ENCODE measurements at places on chromosomes 5 and 9. TPM values are rescaled to one million over a fixed set of nuclear protein-coding genes. Genes with fewer than 3 reads are reported as not detected.

- DNase-seq: no peak
These were observed 419.3 kb upstream of the ADAMTS16 start for GRCh38 chr5:4720831-4721230.

DENND1A gene
- polyA plus RNA-seq: 17.3 TPM

- no peak for DNase-seq
These were observed 205.1 kb downstream of the ADAMTSL1 start for GRCh38 chr9:18678821-18679590.

DNA sequence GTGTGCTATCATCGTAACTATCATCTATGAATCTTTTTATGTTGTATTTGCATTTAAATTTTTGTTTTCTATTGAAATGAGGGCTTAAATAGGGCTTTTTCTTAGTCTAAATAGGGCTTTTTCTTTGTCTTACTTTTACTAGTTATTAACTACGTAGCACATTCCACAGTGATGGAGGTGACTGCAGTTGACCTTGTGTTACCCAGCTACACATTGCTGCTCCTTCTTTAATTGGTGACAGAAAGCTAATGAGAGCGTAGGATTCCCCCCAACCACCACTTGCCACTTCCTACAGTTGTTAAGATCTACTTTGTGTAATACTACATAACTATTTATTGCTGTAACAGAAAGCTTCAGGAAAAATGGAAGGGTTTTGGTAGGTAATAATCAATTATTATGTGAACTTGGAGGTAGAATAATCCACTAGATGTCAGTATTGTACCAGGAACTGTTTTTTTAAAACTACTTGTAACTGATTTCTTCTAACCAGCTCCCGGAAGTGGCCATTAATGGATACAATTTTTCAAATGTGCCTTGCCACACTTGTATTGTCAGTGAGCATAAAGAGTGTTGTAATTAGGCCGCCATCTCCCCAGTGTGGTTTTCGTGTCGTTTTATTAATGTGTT lies 18.0 kb downstream of the MTRR start:
- DNase-seq: no peak

FGF10 gene
- not detected for polyA plus RNA-seq

GRCh38 chr9:121870271-121870670 lies 218.8 kb downstream of the DAB2IP start:
- DNase-seq: no peak

GRCh38 chr9:68750255-68750654 lies 45.2 kb downstream of the PIP5K1B start:
- no peak for DNase-seq

- DNase-seq: no peak
These were observed 271.7 kb downstream of the HTR1A start for GRCh38 chr5:63690546-63690945.

- DNase-seq: no peak
These were observed 5.9 kb upstream of the RPS6 start for GRCh38 chr9:19385786-19386501.

NSG2 gene
- not detected for polyA plus RNA-seq

DNA sequence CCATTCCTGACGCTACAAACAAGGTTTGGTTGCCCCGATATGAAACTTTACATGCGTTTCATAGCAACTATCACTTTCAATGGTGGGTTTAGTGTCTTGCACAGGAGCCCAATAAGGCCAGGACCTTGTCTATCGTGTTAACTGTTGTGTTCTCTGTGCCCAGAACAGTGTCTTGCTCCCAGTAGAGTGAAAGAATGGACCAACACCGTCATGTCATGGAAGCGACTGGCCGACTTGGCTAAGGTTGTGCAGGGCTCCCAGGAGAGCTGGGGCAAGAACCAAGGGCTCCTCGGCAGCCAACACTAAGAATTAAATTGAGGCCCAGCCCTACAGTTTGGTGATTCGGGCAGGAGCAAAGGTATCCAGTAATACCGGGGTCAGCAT lies 498 bp upstream of the ARHGEF37 start:
- DNase-seq: no peak

DDX4 gene
- not detected for polyA plus RNA-seq

DNA sequence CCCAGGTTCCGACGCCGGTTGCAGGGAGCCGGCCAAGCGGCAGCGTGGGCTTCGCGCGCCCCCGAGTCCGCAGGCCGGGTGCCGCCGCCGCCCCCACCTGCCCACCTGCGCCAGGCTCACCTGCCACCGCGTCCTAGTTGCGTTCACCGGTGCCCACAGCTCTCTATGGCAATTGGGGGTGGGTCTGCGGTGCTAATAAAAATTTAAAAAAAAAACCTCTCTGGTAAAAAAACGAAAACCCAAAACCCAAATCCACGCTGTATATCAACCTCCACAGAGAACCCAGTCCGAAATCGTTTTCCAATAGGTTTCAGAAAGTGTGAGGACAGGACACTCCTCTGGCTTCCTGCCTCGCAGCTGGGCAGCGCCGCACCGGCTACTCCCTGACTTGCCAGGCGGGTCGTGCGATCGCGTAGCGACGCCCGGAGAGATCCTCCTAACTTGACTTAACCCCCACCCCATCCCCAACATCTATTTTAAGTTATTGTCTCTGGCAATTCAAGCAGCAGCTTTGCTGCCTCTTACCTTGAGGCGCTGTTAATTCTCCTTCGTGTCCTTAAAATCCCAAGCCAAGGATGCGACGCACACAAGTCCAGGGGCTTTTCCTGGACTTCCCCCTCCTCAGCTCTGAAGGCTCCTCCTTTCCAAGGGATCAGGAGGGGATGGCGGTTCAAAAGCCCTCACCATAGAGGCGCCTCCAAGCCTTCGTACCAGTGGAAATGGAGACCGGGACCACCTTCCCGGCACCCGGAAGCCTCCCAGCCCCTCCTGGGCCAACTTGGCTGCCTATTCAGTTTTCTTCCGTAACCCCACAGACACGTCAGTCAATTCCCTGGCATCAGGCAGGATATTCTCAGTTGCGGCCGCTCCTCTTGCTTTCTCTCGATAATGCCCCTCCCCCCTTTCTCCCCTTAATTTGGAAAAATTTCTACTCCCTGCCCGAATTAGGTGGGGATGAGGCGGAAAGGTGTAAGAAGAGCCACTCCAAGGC lies 1639.4 kb upstream of the C9orf72 start:
- no peak for DNase-seq

GRCh38 chr5:138274189-138274853 lies at the start of gene GFRA3:
Gene GFRA3 (minus strand): TSS chr5:138274621. CDS start chr5:138274424, 197 bp downstream.
- peak; percentile 74 for DNase-seq

DNA sequence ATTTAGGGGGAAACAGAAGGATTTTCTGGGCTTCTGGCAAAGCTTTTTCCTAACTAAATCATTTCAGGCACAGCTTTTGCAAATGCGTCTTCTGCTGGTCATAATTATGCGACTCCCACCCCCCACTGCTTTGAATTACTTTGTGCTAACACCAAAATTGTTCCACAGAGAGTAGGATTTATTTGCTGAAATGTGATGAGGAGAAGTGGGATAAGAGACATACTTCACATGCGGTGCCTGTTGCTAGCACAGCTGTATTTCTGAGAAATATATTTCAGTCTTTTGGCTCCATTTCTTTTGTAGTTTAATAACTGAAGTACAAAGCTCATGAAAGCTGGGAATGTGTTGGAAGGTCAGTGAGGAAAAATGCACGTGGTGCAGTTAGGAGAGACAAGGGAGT lies 83.2 kb upstream of the TAS2R1 start:
- no peak for DNase-seq

- DNase-seq: no peak
These were observed 77.1 kb downstream of the STRBP start for GRCh38 chr9:123191260-123191659.

- DNase-seq: no peak
These were observed 823 bp upstream of the PRDM6 start for GRCh38 chr5:123088031-123088805.

DNA sequence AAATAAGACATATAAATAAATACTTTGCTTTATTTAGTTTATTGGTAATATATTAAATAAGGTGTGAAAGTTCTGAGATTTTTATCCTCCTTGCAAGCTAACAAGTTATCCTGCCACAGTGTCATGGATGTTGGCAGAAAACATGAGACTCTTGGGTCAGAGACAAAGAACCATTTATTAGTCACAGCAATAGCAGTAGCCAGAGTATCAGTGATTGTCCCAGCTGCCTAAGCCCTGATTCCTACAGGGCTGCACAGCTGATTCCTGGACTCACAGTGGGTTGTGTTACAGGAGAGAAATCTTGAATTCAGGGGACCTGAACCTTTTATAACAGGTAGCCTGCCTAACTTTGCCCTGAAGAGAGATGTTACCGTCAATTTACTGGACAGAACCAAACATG lies 304.5 kb upstream of the ZNF608 start:
- no peak for DNase-seq

GRCh38 chr9:76996700-76997099 lies 22.8 kb upstream of the FOXB2 start:
- DNase-seq: peak; percentile 23

DNA sequence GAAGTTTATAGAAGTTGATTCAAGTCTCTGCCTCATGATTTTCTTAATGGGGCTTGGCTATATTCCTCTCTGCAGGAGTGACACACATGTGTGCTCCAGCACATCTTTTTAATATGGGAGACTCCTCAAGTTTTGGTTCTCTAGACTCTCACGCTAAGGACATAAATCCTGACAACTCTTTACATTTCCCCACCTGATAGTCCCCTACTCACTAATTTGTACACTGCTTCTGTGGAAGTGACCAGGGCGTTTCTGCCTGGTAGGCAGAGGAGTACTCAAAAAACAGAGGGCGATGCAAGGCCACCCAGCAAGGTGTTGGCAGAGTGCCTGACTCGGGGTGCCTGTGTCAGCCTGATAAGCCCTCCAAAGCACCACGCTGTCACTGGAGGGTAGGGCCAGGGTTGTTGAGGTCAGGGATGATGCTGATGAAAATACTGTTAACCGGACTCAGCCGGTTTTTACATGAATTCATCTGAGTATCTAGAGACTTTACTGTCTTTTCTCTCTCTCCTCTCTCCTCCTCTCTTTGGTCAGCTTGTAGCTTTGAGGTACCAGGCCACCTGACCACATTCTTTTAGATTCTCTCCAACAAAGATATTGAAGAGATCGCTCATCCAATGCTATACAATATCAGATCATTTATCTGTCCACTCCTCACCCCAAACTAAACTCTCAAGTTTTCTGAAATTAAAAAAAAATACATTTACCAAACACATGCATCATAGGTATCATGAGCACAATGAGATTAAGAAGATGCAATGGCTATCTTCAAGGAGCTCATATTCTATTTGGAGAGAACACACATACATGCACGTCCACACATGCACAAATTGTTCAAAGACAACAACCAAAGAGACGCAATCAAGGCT lies 205.2 kb downstream of the PIK3R1 start:
- peak; percentile 92 for DNase-seq

GRCh38 chr5:178428341-178429155 lies 161.6 kb downstream of the COL23A1 start:
- DNase-seq: no peak

SPATA31A5 gene
- polyA plus RNA-seq: not detected

DNA sequence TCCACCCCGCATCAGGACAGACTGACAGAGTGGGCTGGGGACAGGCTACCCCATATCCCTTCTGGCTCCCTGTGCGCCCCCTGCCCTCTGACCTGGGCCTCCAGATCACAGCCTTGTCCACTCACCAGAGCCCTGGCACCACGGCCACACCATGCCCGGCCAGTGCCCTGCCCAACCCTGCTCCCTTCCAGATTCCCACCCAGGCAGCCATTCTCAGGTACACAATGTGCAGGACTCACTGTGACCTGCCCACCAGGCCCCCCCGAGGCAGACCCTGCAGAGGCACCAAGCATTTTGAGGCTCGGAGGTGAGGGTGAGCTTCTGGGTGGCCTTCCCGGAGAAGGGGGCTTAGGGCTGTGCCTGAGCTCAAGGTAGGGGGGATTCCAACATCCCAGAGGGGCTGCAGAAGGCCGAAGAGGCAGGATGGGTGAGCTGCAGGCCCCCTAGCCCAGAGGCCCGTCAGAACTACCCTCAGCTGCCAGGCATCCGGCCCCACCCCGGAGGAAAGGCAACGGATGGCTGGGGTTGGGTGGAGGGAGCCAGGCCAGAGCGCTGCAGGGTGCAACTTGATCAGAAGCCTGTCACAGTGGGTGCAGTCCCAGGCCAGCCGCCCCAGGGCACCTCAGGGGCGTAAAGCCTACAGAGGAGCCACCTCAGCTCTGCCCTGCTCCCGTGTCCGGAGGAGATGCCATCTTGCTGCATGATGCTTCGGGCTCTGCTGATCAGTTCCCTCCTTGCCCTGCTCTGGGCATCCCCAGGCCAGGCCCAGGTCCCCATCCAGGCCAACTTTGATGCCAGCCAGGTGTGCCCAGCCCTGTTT lies at the start of gene LCNL1:
Gene LCNL1 (plus strand): TSS at position 762 of the 820 bp plus-strand sequence. CDS start 594 bp downstream, outside the sequence.
- no peak for DNase-seq

DNA sequence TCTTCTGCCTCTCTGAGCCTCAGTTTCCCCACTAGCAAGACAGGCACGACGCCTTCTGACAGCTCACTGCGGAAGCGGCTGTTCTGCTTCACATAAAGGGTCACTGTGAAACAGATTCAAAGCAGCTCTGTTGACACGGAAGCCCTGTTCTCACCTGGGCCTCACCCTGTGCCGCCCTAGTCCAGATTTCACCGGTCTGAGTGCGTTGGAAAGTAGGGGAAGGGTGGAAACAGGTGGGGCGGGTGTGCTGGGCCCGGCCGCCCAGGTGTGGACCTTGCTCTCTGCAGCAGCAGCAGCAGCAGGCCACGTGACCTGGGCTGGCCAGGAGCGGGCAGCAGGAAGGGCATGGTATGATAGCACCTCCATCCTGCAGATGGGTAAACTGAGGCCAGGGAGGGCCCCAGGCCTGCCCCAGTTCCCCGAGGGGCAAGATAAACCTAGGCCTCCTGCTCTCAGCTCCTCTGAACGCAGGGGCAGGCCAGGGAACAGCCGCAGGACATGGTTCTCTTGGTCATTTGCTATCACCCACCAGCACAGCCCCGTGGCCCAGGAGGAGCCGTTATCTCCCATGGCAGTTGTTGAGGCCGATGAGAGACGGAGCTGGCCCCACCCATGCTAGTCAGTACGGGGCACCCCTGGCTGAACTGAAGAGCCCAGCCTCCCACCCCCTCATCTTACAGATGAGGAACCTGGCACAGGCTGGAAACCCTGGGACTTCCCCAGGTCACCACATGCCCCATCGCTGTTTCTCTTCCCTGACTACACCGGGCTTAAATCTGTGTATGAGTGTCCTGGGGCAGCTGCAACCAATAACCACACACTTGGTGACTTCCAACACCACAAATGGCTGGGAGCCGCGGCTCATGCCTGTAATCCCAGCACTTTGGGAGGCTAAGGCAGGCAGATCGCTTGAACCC lies 12.1 kb downstream of the PTGES2 start:
- peak; percentile 93 for DNase-seq

SLC6A3 gene
- polyA plus RNA-seq: not detected

HTR1A gene
- polyA plus RNA-seq: not detected

CERCAM gene
- 26.4 TPM for polyA plus RNA-seq

DNA sequence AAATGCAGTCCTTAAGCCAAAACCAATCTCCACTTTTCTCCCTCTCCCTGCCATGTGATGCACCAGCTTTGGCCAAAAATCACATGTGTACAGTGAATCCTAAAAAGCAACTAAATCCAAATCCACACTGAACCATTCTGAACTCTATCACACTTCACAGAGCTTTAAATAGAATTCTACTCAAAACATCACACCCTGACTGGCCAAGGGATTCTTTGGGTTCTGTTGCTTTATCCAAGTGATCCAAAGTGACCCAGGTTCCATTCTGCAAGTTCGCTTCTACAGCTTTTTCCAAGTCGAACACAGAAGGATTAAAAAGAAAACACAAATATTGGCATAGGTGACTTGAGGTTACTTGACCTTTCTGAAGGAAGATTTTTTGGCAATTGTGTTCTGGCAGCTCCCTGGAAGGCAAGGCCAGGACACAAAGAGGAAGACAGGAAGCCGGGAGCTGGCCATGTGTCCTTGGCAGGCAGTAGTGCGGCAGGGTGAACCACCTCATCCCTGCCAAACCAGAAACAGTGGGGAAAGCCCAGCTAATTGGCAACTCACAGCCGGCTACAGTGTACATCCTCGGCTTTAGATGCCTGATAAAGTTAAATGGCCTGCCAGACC lies 115.0 kb downstream of the NFIB start:
- no peak for DNase-seq
